ENCODE measurements at places on chromosomes 4 and X.

DNA sequence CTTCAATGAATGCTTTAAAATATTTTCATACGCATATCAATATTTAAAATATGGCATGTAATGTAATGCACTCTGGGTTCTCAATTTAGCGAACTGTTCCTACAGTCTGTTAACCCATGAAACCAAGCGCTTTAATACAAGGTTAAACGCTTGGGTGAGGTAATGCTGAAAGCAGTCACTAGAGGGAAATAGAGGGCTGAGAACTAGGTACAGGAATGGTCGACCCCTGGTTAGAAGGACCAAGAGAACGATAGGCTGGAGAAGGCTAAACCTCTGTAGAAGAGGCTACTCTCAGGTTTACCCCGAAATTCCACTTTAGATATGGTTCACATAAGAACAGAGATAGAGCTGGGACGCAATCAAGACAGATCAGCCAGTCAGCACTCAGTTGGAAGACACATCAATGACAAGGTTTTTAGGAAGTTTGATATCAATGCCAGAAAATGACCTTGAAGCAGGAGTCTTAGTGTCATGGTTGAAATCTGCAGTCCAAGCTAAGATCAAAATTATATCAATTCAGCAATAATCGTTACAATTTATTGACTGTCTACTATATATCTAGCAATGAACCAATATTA lies 26.9 kb downstream of the ARSJ start:
- DNase-seq = peak; percentile 66

DNA sequence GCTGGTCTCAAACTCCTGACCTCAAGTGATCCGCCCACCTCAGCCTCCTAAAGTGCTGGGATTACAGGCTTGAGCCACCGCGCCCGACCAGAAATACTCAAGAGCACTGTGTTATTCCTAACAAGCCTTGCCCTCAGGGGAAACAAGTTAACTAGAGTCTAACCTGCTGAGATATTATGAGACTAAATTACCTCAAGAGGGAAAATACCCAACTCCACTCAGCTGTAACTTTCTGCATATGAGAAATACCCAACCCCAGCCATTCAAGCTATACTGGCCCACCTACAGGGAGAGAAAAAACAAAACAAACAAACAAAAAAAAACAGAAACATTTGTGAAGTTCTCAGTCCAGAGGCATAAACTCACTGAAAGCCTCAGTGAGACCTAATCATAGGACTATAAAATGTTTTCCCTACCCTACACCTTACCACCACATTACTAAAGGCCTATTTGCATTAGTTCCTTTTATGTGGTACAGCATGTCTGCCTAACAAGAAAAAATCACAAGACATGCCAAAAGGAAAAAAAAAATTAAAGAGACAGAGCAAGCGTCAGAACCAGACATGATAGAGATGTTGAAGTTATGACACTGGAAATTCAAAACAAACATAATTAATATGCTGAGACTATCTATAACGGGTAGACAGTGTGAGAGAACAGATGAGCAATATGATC lies 876.0 kb downstream of the FSTL5 start:
- DNase-seq = no peak

DNA sequence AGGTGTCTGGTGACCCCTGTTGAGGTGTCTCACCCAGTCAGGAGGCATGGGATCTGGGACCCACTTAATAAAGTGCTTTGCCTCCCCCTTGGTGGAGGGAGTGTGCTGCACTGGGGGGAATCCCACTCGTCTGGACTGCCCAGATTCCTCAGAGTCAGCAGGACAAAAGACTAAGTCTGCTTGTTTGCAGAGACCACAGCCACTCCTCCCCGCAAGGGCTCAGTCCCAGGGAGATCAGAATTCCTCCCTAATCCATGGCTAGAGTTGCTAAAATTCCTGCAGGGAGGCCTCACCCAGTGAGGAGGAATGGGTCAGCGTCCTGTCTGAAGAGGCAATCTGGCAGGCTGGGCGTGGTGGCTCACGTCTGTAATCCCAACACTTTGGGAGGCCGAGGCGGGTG lies 442.2 kb downstream of the PABPC4L start:
- DNase-seq = peak; percentile 10

GRCh38 chrX:5998456-5998855 lies 230.2 kb downstream of the NLGN4X start:
- no peak for DNase-seq

- no peak for DNase-seq
Observed at GRCh38 chrX:106450405-106450804, 161.4 kb upstream of the RADX start.

- DNase-seq = peak; percentile 91
Observed at GRCh38 chr4:72857787-72858186, 211.7 kb downstream of the COX18 start.

DNA sequence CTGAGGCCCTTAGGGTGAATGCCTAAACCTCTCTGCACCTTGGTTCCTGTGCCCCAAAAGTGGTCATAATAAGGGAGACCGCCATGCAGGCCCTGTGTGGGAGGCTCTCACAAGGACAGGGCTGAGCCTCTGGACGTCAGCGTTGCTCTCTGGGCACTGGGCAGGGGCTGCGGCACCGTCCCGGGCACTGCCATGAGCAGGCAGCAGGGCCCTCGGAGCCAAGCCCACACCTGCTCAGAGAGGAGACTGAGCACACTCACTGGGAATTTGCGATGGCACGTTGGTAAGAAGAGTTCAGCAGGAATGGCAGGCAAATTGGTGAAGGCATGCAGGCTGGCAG lies 123.4 kb downstream of the HMX1 start:
- no peak for DNase-seq

DNA sequence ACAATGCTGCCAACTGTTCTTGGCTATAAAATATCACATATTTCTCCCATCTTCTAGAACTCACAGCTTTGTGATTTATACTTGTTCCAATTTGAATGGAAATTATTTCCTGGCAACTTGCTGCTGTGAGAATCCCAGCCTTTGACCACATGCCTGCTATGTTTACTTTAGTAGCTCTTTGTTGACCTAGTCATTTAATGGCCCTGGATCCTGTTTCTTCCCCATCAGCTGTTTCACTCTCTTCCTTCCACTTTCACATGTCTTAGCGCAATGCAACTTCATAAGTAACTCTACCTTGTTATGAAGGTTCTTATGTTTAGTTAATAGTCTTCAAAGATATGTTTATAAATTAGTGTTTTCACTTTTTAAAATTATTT lies 1973.6 kb upstream of the AGA start:
- no peak for DNase-seq

DNA sequence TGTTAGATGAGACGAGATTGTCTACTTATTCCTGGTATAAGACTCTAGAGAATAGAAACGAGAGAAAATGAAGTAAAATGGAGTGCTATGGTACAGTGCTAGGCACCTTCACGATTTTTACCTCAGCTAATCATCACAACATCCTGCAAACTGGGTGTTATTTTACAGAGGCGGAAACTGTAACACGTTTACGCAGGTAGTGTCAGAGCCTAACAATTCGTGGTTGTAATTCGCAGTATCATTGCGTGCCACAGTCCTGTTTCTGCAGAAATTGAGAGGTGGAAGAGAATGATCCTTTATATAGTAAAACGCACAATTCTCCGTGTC lies 383 bp upstream of the TBC1D19 start:
- DNase-seq = no peak

DNA sequence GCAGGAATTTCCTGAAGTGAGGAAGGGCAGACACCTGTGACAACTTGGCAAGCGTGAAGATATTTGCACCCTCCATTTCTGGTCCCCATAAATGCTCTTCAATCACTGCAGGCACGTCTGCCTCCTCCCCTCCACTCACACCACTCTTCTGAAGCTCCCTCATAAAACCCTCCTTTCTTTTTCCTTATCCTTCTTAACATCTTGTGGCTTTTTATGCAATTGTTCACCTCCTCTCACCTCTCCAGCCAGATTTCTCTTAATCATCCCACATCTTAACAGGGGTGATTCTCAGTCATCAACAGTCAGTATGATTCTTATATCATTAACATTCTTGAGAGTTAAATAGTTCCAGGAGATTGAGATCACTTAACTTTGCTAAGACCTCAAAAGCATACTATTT lies 277.4 kb downstream of the SPRY1 start:
- peak; percentile 92 for DNase-seq

DNA sequence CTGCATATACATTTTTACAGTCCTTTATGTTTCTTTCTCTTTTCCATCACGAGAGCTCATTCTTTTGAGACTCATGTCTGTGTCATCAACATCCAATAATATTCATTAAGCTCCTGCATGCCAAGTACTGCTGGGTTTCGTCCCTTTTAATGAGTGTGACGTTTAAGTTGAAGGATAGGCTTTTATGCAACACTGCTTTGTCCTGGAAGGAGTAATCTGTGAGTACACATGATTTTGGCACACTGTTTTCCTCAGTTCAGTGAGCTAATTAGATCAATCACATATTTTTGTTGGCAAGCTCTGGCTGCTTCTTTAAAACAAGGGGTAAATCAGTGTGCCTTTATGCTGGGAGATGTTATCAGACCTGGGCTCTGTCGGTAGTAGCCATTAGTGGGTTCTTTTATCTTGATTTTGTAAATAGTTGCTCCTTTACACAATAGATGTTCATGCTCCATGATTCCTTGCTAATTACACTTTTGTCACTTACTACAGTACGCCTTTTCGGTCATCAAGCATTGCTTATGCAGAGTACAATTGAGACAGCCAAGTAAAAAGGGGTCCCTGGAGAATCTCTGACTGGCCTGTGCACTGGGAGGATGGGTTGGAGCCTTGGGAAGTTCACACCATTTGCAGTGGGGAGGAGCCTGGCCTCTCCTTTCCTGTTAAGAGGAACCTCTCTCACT lies 132.6 kb downstream of the FHIP1A start:
- DNase-seq = peak; percentile 86

GRCh38 chr4:88012647-88013046 lies 5.2 kb downstream of the PKD2 start:
- no peak for DNase-seq

GRCh38 chrX:78316265-78316664 lies 11.1 kb downstream of the CYSLTR1 start:
- no peak for DNase-seq

GRCh38 chrX:153411988-153412574 lies 809 bp downstream of the ZFP92 start:
- peak; percentile 19 for DNase-seq

DNA sequence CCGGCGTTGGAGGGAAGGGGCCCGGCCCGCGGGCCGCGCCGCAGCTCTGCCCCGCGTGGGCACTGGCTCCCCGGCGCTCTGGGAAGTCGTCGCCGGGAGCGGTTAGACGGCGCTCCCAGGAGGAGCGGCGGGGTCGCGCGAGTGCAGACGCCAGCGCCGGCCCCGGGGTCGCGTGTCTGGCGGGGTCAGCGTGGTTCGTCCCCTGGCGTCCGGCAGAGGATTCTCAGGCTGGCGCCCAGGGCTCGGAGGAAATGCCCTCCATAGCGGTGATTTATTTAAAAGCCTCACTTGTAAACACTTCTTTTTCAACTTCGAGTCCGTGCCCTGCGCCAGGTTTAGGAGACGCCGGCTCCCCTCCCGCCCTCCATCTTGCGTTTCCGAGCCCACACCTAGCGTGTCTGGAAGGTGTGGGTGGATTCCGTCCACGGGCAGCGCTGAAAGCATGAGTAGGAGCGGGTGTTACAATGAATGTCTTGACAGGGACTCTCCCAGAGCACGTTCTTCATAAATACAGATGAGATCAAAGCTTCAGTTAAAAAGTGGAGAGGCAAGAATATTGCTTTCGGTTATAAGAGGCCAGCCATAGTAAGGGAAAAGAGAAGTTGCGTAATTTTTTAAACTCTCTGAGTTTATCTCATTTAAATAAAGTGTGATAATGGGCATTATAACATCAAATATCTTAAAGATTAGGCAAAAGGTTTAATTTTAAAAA lies 692 bp downstream of the FAM241A start:
- peak; percentile 43 for DNase-seq

DNA sequence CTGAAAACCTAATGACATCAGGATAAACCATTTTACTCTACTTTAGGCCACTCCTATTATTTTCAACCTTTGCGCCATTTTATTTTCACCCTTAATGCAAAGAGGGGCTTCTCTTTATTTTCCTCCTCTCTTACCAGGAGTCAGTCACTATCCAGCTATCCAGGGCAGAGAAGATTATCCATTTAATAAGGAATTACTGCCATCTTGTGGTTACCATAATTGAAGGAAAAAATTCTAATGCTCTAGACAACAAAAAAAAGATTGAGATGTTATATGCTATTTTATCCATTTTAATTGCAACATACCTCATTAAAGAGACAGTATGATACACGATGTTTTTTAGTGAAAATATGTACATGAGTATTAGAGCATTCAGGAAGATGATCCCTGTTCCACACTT lies 514.5 kb upstream of the FAM241A start:
- peak; percentile 55 for DNase-seq

DNA sequence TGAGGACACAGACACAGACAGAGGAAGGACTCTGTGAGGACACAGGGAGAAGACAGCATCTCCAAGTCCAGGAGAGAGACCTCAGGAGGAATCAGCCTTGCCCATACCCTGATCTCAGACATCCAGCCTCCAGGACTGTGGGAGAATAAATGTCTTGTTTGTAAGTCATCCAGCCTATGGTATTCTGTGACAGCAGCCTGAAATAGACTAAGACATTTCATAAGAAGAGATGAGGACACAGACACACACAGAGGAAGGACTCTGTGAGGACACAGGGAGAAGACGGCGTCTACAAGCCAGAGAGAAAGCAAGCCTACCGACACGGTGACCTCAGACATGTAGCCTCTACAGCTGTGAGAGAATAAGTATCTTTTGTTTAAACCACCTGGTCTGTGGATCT lies 112.1 kb downstream of the DHRSX start:
- DNase-seq = peak; percentile 9

- peak; percentile 66 for DNase-seq
Observed at GRCh38 chr4:15653864-15654592, 1.1 kb downstream of the FBXL5 start.

- DNase-seq = no peak
Observed at GRCh38 chr4:142648378-142648777, 197.7 kb downstream of the INPP4B start.

- peak; percentile 85 for DNase-seq
Observed at GRCh38 chr4:84530454-84530853, 31.4 kb upstream of the NKX6-1 start.

- no peak for DNase-seq
Observed at GRCh38 chr4:102533904-102534303, 32.7 kb downstream of the NFKB1 start.

DNA sequence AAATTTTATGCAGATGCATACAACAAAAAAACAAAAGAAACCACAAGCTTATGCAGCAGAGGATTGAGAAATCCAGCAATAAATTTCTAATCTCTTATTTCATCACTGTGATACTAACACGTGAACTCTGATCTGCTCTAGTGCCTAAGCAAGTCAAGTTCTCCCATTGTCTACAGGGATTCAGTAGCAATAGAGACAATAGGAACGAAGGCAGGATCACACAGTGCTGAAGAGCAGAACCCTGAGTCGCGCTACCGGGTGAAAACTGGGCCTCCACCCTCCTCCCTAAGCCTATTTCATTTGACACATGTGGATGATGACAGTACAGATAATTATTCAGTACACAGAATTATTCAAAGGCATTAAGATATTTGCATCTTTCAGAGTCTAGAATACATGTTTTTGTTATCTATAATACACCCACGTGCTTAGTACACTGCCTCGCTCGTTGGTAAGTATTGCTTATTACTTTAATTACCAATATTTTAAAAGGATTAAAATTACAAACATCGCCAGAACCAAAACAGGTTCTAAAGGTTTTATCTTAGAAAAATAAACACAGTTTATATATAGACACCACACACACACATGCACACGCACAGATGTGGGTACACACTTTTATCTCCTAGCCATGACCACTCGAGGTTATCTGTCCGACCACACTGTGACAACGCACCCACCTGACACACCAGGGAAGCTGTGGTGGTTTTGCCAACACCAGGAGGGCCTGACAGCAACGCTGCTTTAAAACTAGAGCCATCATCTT lies 60.1 kb downstream of the RFC1 start:
- peak; percentile 78 for DNase-seq

GRCh38 chrX:17417372-17417771 lies 42.4 kb downstream of the NHS start:
- no peak for DNase-seq
